ENCODE measurements at places on chromosomes 7 and 10.

DNA sequence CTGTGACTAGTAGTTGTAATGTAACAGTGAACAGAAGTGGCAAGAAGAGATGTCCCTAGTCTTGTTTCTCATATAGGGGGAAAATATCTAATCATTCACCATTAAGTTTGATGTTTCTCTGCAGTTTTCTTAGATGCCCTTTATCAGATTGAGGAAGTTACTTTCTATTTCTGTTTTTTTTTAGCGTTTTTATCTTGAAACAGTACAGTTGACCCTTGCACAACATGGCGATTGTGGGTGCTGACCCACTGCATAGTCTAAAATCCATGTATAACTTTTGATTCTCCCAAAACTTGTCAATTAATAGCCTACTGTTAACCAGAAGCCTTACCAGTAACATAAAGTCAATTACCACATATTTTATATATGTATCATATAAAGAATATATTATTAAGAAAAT is 192.0 kb downstream of the ADK start:
- no peak for DNase-seq

DNA sequence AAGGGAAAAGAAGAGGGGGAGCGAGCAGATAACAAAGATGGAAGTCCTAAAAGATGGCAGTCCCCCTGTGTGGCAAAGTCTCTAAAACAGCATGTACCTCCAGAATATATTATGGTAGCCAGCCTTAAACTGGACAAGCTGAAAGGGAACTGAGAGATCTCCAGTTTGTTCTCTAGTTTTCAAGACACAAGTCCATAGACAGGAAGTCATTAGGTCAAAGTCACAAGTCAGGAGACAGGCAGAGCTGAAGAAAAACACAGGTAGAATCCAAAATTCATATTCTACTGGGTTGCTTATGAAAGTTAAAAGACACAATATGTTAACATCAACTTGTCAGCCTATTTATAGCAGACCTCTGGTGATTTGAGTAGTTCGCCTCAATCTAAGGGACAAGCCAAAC is 38.7 kb downstream of the FAM107B start:
- DNase-seq = no peak

- no peak for DNase-seq
Measured at GRCh38 chr10:111887266-111887665, 296.3 kb downstream of the GPAM start.

GRCh38 chr7:110407242-110407641 is 683.7 kb upstream of the LRRN3 start:
- no peak for DNase-seq

GRCh38 chr7:96636342-96636860 is 73.2 kb downstream of the SEM1 start:
- no peak for DNase-seq

GRCh38 chr7:22357311-22358175 is 589 bp upstream of the RAPGEF5 start:
- no peak for DNase-seq

DNA sequence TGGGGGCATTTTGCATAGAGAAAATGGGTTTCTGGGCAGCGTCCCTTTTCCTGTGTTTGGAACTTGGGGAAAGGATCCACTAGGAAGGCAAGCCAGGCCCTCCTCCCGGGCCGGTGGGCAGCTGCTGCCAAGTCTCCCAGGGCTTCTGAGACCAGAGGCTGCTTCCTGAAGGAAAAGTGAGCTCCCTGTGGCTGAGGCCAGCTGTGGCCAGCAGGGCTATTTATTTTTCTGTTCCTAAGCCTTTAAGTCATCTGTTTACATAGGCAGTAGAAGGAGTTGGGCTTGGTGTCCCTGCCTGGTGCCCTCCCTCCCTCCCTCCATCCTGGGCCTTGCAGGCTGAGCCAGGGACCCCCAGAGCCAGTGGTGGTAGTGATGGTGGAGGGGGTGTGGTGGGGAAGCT is 70.5 kb upstream of the COL13A1 start:
- no peak for DNase-seq

GRCh38 chr7:111229916-111230315 is 139.0 kb downstream of the LRRN3 start:
- no peak for DNase-seq

DNA sequence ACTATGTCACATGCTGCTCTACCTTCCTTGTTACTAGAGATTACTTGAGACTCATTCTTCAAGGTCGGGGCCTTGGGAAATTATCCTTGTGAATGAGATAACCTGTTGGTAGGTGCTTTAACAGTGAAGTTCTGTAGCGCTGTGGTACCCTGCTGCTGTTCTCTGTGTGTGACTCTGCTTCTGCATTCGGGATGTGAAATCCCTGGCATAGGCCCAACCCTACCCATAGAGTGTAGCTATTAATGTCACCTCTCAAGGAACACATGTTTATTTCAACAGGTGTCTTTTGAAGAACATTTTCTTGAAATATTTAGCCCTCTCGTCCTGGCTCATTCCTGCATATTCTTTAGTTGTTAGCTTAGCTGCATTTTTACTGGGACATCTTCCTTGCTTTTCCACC is 41.8 kb upstream of the TMEM236 start:
- DNase-seq = no peak

DNA sequence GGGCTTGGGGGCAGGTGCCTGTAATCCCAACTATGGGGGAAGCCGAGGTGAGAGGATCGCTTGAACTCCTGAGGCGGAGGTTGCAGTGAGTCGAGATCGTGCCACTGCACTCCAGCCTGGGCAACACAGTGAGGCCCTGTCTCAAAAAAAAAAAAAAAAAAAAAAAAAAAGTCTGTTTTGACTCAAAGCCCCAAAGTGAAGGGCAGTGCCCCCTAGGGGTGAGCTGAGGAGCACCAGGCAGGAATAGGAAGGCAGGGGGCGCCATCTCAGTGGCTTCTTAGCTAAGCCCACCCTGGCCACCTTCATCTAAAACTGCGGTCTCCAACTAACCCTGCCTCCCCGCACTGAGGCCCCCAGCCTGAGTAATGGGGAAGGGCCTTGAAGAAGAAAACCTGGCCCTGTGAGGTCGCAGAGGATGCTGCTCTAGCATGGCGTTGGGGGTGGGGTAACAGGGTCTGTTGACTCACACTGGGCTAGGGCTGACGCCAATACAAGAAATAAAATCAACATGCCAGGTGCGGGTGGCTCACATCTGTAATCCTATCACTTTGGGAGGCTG is 9.8 kb downstream of the PODXL start:
- DNase-seq = no peak

DNA sequence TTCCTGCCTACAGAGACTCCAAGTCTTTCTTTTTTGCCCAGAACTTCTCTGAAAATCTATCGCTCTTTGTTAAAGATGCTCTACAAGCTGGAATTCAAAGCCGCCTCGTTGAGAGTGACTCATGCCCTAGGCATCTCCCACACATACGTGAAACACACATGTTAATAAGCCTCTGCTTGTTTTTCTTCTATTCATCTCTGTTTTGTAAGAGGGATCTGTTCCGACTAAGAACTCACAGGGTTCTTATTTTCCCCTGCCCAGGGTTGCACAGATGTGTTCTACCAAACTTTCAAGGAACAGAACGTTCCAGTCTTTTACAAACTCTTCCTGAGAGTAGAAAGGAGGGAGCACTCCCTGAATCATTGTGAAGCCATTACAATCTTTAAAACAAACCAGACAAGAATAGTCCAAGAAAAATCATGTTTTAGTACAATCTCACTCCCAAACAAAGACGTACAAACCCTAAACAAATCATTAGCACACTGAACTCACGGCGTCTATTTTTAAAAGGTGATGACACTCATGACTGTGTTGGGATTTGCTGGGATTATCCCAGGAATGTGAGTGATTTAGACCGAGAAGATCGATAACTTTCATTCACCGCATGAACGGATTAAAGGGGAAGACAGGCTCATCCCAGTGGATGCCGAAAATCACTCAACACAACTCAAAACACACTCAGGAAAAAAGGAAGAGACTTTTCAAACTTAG is 55.3 kb upstream of the INPP5A start:
- DNase-seq = no peak

GRCh38 chr7:155886391-155887173 is 74.3 kb upstream of the SHH start:
- no peak for DNase-seq

DNA sequence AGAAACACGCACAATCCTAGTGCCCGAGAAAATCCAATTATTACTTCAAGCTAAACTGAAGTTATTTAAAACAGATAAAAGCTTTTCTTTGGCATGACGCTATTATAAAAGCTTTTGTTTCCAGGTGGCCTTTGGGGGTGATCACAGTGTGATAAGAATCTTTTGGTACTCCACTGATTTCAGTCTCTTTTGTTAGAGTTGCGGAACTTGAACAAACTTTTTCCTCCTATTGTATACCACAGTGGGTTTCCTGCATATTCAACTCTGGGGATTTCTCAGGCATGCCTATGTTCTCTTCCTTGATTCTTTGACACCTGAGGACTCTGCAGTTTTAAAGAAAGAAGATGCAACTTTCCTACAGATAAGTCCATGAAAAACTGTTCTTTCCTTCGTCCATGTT is 99.7 kb upstream of the PITRM1 start:
- no peak for DNase-seq

GRCh38 chr7:151736403-151736909 is 140.5 kb downstream of the PRKAG2 start:
- DNase-seq = no peak

DNA sequence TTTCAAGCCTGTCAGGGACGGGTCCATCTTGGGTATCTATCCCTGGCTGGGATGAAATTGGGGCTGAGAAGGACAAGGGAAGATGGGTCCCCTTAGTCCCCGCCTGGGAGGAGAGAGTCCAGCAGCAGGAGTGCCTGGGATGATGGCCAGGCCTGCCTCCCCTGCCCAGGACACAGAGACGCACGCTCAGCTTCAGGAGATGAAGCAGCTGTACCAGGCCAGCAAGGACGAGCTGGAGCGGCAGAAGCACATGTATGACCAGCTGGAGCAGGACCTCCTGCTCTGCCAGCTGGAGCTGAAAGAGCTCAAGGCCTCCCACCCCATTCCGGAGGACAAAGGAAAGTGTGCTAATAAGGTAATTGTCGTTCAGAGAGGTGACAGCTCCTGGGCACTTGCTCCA is 15.4 kb downstream of the CCDC136 start:
- no peak for DNase-seq

DNA sequence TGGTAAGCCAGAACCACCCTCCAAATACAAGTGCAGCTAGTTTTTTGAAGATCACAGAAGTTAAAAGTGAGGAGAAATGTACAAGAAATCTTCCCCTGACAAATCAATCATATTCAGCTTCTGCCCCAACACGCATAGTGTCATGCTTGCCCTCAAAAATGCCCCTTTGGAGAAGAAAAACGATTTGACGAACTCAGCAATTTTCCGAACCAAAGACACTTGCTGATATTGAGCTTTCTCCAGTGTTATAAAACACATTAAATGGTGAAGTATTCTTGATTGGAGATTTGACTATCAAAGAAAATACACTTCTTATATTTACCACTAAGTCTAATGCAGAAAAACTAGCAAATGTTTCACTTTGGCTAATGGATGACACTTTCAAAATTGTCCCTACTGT is 195.5 kb downstream of the ETV1 start:
- no peak for DNase-seq

DNA sequence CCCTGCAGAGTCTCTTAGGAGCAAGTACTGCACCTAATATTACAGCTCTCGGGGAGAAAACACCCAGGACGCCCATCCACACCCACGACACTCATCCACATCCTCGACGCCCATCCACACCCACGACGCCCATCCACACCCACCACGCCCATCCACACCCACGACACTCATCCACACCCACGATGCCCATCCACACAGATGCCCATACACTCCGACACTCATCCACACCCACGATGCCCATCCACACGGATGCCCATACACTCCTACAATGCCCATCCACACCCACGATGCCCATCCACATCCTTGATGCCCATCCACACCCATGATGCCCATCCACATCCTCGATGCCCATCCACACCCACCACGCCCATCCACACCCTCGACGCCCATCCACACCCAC is 503.1 kb downstream of the PTPRN2 start:
- no peak for DNase-seq

- no peak for DNase-seq
Measured at GRCh38 chr10:14022052-14022451, 308.7 kb downstream of the FRMD4A start.

DNA sequence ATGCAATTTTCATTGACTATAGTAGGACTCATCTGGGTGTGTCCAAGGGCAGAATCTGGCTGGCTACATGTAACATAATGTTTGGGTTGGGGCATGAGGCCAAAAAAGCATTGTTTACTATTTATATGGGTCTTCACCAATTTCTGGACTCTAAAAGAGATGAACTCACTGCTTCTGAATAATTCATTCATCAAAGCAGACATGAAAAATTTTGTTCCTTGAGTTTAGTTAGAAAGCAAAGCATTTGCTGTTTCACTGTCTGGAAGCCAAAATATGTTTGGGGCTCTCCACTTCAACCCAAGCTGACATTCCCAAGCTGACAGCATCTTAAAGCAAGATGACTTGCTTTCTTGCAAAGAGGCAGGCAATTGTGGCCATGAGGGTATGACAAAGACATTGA is 670.6 kb downstream of the SUGCT start:
- DNase-seq = no peak

DNA sequence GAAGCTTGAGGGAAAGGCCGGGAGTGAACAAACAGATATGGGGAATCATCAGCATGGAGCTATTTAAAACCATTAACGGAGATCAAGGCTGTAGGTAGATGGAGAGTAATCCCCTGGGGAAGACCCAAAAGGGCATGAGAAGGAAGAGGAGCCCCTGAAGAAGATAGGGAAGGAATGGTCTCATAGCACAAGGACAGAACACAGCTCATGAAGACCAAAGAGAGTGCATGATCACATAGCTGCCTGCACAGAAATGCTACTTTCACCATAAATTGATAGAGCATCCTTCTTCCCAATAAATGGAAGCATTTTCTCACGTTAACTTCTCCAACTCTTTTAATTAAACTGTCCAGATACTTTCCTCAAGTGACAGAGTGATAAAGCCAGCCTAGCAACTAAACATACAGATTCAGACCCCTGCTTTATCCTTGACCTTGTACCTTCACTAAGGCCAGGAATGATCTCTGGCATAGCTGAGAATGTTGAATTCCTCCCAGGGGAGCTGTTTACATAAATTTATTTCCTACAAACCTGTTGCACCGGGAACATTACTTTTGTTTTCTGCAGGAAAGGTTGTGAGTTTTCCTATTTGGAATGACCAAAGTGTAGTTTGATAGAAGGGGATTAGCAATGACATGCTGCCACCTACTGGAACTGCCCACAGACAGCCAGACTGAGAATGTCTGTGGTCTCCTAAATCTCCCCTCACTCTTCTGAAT is 110.8 kb upstream of the LRGUK start:
- no peak for DNase-seq

DNA sequence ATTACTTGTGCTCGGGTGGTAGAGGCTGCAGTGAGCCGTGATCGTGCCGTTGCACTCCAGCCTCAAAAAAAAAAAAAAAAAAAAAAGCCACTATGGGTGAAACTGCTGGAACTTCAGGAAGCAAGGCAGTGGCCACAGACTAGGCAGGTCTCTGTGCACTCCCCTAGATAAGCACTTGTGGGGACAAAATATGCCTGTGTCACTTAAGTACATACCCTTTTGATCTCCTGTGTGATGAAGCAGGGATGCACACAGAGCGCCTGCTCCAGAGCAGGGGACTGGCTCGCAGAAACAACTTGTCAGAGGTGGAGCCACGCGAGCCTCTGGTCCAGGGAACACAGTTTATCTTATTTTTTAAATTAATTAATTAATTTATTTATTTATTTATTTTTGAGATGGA is 42.9 kb upstream of the PSAP start:
- no peak for DNase-seq

- DNase-seq = no peak
Measured at GRCh38 chr10:5525561-5526341, 990 bp downstream of the CALML3 start.

- no peak for DNase-seq
Measured at GRCh38 chr7:27111042-27111750, 8.7 kb upstream of the HOXA2 start.

Data from stimulated activated CD4-positive, alpha-beta T cell treated with anti-CD3 and anti-CD28 coated beads, Interleukin-1b, Interleukin-23, amount 100 ng/mL, for 1 hour (primary cell).